Activated CD8-positive, alpha-beta memory T cell treated with anti-CD3 and anti-CD28 coated beads for 1 hour (primary cell): ENCODE measurements at places on chromosomes 1 and 21.

- no peak for DNase-seq
Observed at GRCh38 chr1:108152782-108153222, 47.3 kb downstream of the SLC25A24 start.

DNA sequence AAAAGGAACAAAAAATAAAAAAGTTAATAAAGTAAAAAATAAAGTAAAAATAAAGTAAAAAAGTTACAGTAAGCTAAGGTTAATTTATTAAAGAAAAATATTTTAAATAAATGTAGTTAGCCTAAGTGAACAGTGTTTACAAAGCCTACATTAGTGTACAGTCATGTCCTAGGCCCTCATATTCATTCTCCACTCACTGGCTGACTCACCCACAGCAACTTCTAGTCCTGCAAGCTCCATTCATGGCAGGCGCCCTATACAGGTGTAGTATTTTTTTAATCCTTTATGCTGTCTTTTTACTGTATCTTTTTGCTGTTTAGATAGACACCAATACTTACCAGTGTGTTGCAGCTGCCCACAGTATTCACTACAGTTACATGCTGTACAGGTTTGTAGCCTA lies 12.4 kb downstream of the ADAR start:
- no peak for DNase-seq

GRCh38 chr1:77541162-77541545 lies 141.3 kb downstream of the ZZZ3 start:
- no peak for DNase-seq

GRCh38 chr1:206455666-206456344 lies 14.5 kb upstream of the IKBKE start:
- DNase-seq, result no peak

DNA sequence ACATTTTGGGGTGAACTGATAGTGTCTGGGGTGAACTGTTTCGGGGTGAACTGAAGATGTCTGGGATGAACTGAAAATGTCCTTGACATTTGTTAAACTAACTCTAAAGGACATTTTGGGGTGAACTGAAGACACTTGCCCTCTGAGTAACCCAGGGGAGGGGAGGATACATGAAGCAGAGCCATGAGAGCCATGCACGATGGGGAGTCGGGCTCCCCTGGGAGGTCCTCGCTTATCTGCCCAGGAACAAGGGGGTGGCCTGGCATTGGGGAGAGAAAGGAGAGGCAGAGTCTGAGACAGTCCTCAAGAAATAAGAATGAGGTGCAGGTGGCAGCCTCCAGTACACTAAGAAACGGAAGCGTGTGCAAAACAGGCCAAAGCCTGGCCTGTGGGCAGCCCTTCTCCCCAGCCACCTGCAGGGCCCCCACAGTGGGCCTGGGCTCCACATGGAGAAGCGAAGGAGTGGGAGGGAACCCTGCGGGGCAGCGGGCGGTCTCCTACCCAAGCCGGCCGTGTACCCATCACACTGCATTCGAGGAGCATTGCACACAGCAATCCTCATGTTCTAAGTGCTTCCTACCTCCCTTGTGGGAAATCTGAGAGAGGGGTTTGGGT lies 24.2 kb downstream of the RSPH1 start:
- no peak for DNase-seq

GRCh38 chr1:232795497-232796053 lies 9.6 kb upstream of the MAP10 start:
- no peak for DNase-seq

DNA sequence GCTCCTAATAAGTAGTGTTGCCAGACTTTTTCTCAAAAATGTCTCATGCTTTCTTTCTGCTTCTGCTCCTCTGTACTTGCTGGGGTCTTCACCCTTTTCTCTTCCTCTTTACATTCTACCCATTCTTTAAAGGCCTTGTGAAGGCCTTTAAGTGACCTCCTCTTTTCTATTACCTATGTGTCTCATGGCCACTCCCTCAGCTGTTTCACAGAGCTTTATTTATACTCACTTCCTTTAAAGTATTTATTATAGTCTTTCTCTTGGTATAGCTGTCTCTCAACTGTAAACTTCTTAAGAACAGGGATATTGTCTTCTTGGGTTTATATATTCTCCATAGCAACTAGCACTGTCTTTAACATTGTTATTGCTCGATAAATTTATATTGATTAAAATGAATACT lies 792 bp downstream of the GOLPH3L start:
- DNase-seq, result no peak

DNA sequence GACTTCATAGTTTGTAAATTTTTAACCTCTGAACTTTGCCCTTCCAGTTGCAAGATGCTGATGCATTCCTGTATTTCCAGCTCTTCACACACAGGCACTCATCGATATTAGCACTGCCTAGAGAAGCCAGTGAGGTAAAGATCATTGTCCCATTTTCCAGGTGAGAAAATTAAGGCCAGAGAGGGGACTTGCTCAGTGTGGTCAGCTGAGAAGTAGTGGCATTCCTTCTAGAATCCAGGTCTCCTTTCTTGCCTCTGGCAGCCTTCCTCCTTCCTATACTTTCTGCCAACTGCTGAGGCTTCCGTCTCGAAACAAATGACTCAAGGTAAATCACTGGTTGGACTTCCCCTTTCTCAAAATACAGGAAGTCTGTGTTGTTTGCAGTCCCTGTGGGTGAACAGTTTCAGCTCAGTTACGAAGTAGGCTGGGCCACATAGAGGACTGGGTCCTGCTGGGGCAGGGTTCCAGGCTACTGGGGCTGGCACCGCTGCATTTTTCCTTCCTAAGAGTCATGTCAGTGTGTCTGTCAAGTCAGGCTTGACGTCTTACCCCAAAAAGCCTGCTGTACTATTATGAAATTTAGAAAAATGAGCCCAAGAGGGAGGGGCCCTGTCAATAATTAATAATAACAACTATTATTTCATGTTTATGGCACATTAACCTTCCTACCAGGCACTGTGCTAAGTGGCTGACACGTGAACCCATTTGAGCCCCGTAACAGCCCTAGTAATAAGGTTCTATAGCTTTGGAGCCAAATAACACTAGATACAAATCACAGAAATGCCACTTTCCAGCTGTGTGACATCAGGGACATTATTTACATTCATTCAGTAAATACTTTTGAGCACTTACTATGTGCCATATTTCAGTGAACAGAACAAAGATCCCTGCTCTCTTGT lies 16.6 kb upstream of the RNF19B start:
- DNase-seq, result peak; percentile 28

DNA sequence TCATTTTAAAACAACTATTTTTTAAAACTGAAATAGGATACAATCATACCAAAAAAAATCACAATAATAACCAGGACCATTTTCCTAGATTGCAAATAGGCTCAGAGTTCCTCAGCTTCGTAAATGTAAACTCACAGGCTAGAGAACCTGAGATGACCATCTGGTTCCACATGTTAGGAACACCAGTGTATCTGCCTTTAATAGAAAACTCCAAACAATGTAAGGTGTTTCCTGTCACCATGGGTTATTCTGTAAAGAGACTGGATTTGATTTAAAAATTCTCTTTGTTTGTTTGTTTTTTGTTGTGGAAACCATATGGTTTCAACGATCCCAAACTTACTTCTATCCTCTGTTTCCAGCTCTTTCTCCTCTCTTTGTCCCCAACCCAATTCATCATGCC lies 197.5 kb downstream of the ZZZ3 start:
- DNase-seq, result no peak

- no peak for DNase-seq
Observed at GRCh38 chr1:90936061-90936460, 85.8 kb downstream of the ZNF644 start.

DNA sequence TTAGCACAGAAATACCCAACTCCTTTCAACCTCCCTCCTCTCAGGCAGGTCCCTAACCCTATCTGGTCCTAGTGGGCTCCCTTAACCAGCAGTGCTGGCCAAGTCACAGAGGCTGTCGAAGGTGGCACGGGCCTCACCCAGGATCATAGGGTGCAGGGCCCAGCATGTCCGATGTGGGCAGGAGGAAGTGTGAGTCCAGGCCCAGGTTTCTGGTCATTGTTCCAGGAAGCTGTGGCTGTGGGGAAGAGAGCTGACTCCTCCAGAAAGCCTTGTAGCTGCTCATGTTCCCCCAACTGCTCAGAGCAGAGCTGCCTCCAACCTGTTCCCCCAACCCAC lies 2.4 kb downstream of the CCDC17 start:
- DNase-seq, result no peak

DNA sequence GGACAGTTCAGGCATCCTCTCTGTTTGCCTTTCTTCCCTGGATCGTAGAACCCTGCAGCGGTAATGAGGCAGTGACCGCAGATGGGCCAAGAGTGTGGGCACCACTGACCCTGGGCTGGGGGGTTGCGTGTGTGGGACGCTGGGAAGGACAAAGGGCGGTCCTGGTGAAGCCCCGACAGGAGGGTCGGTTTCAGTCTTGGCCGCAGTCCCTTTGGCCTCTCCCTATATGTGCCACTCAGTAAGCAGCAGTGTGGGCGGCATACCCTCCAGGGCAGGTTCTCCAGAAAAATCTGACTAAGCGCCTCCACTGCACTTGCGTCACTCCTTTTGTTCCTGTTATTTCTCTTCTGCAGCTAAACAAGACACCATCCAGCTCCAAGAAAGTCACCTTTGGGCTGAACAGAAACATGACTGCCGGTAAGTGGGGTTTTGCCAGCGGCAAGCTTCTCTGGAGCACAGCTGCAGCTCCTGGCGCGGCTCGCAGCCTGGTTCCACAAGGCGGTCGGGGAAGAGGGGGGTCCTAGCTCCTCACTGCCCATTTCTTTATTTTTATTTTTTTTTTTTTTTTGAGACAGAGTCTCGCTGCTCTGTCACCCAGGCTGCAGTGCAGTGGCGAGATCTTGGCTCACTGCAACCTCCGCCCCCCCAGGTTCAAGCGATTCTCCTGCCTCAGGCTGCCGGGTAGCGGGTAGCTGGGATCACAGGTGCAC lies 27.7 kb upstream of the PDXK start:
- no peak for DNase-seq
